ENCODE measurements at places on chromosomes 7 and 10.

DNA sequence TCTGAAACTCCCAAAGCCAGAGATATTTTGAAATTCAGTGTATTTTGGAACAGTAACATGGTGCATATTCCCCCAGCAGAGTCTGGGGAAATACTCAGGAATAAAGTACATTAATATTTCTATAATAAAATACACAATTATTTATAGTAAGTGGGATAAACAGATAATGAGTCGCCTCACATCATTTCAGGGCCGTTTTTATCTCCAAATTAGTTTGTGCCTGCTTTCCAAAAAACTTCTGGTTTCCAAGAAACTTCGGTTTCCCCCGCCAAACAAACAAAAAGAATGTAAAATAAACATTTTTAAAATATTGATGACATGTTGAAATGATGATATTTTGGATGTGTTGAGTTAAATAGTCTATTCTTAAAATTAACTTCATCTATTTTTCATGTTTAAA, 48.2 kb downstream of the AFAP1L2 start:
- DNase-seq: no peak

DNA sequence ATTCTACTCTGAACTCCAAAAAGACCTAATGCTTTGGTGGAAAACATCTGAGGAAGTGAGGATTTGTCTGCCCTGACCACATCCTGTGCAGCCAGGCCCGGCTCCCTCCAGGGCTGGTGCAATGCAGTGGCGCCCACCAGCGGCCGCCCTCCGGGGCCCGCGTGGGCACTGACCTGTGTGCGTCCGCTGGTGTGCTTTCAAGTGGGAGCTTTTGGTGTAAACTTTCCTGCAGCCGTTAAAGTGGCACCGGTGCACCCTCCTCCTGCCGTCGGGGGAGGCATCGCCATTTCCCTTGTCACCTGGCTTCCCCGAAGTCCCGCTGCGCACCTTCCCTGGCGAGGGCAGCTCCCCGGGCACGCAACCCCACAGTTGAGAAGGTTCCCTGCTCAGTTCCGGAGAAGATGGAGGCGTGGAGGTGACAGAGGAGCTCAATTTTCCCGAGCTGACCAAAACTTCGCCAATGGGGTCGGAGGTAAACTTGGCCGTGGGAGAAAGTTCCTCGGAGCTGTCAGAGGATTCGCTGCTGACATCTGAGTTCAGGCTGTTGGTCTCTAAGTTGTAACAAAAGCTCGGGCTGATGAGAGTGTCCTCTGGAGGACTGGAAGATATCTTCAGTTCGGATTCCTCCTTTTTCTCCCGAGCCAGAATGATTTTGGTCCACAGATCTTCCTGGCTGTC, 3.4 kb downstream of the KLF6 start:
- DNase-seq: peak; percentile 65

- no peak for DNase-seq
These were observed 134.3 kb downstream of the TAX1BP1 start for GRCh38 chr7:27873981-27874957.

GRCh38 chr10:121337427-121337826, 260.8 kb downstream of the FGFR2 start:
- DNase-seq: no peak

- DNase-seq: no peak
These were observed 1.5 kb downstream of the STX1A start for GRCh38 chr7:73717991-73718405.

DNA sequence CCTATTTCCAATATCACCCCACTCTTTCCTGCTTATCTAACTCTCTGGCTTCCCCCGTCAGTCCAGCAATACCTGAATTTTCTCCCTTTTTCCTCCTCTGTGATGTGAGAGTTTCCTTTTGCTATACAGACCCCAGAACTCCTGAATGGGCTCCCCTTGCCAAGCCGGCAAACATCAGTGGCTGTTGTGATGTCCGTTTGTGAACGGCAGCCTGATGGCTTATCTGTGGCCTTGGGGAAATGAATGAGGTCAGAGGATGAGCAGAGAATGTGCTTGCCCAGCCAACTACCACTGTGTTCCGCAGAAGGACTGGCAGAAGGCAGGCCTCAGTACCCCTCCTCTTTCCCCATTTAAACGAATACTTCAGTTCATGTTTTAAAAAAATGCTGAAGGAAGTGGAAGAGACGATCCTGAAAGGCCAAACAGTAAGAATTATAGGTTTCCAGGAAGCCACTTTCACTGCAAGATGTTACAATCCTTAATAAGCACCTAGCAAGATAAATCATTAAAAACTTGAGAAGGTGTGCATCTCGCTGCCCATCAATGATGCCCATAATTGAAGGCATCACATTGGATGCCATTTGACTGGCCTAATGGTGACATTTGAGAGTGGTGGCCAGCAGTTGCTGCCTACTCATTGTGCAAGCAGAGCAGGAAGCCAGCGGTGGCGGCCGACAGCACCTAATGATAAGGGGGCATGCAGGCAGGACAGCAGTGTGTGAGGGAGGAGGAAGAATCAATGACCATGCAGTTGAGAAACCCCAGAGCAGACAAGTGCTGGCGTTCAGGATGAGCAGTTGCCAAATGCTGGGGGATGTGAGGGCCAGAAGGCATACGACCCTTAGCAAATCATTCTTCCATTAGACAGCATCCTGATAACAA, 31.5 kb downstream of the SLC18A2 start:
- no peak for DNase-seq

DNA sequence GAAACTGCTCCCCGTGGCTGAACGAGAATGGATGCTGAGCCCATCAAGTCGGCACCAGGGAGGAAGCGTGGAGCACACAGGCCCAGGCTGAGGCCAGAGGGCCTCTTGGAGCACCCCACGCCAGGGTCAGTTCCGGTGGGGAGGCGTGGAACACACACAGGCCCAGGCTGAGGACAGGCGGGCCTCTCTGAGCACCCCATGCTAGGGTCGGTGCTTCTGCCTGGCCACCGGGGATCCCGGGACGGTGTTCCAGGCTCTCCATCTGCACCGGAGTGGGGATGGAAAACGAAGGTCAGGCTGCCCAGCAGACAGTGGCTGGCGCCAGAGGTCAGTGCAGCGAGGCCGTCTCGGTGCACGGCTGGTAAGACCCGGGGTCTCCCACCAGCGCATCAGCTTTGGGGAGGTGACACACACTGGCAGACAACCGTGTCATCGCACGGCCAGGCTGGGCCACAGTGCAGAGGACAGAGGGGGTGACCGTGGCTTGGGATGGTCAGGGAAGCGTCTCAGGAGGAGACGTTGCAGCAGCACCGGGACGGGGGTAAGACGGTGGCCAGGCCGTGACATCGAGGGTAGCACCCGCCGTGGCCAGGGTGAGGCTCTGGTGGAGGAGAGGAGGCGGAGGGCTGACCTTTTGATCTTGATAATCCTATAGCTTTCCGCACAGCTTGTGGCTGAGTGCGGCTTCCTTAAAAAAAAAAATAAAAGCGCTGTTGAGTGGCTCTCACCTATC, 203.9 kb downstream of the ELFN1 start:
- DNase-seq: no peak

DNA sequence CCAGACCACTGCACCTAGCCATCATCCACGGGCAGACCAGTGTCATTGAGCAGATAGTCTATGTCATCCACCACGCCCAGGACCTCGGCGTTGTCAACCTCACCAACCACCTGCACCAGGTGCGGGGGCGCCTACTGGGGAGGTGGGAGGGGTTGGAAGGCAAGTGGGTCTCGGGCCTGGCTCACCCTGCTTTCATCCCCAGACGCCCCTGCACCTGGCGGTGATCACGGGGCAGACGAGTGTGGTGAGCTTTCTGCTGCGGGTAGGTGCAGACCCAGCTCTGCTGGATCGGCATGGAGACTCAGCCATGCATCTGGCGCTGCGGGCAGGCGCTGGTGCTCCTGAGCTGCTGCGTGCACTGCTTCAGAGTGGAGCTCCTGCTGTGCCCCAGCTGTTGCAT, 4.6 kb downstream of the NFKB2 start:
- DNase-seq: no peak

DNA sequence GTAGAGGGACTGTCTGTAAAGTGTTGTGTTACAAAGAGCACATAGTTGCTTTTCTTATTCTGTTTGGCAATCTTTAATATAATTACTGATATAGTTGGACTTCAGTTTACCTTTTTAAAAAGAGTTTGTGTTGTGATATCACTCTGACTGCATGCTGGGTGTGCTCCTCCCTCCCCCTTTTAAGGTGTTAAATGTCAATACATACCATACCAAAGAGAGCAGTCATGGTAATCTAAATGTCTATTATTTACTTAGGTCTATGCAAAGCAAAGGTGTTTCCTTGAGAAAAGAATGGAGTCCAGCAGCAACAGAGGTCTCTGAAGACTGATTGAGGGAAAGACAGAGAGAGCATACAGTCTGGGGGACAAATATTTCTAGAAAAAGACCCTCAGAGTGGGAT, 275.1 kb upstream of the NRP1 start:
- DNase-seq: no peak

DNA sequence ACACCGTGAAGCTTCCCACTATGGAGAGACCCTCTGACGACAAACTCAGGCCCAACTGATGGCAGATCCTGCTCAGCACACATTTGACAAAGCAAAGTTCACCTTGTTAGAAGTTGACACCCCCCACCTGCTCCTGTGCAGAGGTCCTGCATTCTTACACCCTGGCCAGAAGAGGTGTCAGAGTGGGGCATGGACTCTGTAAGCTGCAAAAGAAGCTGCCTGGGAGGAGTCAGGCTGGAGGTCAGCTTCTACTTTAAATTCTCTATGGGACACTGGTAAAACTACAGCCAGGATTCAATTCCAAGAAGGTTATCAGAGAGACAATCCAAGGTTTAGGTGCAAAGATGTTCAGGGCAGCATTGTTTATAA, 20.0 kb upstream of the TNS3 start:
- no peak for DNase-seq

- DNase-seq: no peak
These were observed 38.5 kb downstream of the CRTAC1 start for GRCh38 chr10:97991871-97992270.

DNA sequence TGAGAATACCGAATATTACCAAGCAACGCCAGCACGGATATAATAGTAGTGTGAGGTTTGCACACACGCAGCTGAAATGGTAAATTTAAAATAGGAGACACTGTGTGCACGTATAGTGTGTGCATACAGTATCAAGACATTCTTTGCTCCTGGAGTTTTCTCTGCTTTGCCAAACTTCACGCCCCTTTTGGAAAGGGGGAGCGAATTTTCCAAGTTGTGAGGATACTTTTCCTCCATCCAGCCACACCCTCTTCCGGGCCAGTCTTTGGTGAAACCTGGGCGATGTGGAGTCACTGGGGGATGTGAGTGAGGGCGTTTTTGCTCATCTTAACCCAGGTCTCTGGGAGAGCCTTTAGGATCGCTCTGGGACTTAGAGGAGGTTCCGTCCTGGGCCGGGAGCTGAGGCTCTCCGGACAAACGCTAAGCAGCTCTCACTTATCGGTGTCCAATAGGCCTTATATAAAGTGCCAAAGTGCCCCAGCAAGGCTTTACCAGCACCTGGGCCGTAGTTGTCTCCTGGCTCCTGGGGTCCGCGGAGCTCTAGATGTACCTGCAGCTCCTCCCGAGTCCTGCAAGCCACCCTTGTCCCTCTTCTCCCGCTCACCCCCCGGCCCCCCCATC, 160.0 kb upstream of the MKI67 start:
- no peak for DNase-seq

DNA sequence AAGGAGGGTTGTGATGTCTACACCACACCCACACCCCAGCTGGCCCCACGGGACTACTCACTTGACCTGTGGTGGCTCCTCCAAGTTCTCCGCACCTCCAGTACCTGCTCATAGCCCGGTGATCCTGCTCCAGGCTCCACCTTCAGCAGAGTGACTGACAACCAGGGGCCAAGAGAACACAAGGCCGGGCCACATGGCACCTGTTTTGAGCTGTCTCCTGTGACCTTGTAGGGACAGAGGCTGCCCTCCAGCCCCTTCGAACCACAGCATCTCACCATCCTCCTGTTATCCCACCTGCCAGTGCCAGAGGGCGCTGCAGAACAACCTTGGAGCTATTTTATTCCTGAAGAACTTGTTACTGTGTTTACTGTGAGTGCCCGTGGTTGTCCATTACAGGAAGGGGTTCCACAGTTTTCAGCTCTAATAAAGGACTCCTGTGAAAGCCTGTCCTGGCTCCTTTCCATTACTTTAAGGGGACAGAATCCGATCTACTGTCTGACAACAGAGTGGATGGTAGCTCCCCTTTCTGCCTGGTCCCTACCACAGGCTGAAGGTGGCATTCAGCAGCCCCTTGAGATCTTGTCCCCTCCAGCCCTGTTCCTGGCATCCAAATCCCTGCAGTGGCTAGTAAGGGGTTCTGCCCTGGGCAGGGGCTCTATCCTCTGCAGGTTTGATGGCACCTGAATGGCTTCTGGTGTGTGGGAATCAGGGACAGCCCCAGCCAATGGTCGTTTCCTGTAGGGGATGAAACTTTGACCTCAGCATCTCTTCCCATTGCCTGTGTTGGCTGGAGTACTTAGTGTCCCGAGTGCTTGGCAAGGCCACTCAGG, 50.8 kb downstream of the C10orf120 start:
- no peak for DNase-seq

GRCh38 chr10:99612167-99612831, 7.9 kb downstream of the SLC25A28 start:
- peak; percentile 58 for DNase-seq

DNA sequence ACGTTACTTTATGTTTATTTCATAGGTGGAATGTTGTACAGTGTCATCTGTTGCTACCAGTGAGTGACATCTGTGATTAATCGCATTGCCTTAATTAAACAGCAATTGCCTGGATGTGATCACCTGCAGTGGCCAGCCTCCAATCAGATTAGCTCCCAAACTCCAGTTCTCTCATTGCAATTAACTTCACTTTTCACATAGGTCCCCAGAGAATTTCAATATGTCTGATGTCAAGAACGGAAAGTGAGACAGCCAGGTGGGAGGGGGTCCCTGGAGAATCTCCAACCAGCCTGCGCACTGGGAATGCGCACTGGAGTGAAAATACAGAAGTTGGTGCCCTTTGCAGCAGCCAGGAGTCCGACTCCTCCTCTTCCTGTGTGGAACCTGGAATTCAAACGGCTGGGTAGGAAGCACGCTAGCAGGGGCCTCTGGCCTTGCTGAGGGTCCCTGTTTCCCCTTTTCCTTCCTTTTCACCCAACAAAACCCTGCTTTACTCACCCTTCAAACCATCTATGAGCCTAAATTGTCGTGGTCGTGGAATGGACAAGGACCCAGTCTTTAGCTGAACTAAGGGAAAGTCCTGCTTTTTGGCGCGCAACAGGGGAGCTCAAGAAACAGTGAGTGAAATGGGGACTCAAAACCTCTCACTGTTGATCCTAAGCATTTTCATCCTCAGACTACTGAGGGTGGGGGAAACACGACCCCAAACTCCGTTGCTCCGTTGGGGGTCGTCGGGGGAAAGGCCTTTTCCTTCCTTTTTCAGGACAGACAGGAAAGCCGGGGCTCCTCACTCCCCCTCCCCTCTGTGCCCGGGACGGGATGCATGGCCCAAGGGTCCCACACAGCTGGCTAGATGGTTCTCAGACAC, 1355.5 kb upstream of the LRRTM3 start:
- DNase-seq: peak; percentile 34

DNA sequence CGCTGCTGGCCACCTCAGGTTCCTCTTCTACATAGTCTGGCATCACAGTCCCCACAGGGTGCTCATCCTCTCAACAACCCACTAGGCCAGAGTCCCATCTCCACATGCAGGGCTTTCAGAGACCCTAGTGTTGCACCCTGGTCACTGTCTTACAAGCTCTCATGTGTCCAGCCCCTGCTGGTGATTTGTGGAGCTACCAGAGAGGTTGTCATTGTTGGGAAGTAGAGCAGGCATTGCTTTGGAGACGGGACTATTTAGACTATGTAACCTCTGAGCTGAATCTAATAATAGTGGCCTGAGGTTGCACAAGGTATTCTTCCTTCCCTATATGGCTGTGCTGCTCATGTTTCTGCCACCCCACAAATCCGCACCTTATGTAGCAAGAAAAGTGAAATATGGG, 135.3 kb upstream of the VWC2 start:
- DNase-seq: no peak
